ENCODE measurements at places on chromosomes 13 and 19.
A peak's percentile ranks its signal among the peaks of the same experiment; 100 is the strongest.

DNA sequence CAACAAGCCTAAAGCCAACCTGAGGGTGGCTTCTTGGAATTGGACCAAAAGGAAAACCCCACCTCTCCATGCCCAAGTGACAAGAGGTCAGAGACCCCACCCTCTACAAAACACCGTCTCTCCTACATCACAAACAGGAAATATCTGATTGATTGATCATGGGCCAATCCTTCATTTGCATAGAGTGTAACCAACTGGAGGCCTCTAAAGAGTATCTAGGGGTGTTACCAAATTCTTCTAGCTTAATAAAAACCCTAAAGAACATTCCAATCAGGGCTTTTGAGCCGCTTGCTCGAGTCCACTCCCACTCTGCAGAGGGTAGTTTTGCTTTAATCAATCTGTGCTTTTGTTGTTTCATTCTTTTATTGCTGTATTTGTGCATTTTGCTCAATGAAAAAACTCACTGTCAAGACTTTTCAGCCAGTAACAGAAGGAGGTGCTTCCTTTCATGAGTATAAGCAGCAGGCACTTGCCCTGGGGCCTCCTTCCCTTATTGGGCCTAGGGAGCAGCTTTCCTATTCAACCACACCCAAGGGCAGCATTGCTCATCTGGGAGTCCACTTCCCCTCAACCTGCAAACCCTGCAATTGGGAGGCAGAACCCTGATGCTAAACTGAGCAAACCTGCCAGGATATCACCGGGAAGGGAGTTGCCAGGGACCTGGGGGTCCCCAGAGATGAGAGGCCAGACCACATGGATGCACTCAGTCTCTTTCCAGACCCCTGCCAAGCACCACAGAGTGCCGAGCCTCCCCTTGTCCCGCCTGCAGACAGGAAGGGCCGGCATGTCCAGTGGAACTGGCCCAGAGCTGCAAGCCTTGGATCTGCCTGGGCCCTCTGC is 154.3 kb upstream of the VSTM2B start:
- no peak for DNase-seq

DNA sequence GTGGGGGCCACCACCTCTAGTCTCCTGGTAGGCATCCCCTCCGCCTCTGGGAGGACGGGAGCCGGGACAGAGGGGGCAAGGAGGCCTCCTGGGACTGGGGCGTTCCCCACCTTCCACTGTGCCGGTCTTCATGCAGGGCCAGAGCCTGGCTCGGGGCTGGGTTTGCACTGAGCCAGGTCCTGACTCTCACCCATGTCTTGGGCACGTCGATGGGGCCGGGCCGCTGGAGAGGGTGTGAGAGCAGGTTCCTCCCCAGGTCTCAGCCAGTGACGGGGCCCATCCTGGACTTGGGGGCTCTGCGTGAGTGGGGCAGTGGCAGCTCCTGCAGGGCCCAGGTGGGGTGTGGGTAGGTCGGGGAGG is 26.6 kb downstream of the ATP11A start:
- no peak for DNase-seq

- no peak for DNase-seq
Observed at GRCh38 chr19:8074501-8074900, 21.9 kb downstream of the CCL25 start.

GRCh38 chr19:18090545-18091216 is 3.9 kb upstream of the IL12RB1 start:
- peak; percentile 30 for DNase-seq

DNA sequence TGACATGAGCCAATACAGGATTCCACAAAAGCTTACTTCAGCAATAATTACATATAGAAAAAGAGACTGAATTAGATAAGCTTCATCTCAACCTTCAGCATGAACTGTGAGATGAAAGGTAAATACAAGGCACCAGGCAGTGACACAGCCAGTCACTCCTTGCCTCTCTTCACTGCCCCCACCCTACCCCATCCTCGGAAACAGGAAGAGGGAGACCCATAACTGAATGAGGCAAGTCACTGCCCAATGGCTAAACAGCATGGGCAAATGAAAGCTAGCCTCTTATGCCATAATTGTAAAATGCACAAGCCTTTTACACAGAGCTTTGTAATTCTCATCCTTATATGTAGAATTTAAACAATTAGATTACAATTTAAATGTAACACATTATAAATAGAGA is 1.7 kb downstream of the ZNF160 start:
- DNase-seq = peak; percentile 4

- peak; percentile 74 for DNase-seq
Observed at GRCh38 chr13:80132741-80133601, 208.0 kb downstream of the SPRY2 start.

DNA sequence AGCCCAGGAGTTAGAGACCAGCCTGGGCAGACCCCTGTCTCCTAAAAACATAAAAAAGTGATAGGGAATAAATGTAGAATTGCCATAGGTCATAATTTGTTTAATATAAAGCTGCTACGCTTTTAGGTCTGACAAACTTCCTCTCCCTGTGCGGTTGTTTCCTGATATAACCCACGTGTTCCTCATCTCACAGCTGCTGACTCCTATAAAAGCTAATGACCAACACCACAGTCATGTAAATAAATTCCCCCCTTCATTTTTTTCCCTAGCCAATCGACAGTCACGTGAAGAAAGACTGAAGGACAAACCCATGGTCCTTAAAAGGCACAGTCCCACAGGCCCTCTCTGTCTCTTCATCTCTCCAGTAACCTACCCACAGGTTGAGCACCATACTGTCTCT is 27.5 kb downstream of the ZNF266 start:
- DNase-seq = no peak

DNA sequence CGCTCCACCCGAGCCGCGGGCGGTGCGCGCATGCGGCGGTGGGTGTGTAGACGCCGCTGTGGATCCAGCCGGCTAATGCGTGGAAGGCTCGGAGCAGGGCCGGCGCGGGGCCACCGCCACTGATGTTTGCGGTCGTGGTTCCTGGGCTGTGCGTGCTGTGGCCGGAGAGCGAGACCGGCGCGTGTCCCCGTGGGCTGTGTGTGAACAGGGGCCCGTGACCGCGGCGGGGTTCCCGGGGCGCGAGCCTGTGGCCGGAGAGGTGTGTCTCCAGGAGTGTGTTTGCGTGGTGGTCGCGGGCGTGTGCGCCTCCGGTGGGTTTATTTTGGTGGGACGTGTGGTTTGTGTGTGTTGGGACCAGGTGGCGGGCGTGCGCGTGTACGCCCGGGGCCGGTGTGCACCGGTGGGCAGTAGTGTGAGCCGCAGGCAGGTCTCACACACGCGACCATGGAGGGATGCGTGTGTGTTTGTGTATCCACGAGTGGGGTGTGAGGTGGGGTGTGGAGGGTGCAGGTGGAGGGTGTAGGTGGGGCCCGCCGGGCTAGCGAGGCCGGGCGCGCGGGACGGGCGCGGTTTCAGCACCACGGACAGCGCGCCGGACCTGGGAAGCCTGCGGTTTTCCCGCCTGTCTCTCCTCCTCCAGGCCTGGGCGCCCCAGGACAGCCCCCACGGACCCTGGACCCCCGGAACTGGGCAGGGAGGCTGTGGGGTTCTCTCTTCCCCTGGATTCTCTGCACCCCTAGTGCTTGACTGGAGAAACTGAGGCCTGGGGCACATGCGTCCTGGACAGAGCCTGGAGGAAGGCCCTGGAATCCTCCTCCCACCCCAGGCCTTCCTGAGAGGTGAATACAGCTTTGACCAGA is 1.6 kb downstream of the HCN2 start:
- DNase-seq = no peak

- peak; percentile 88 for DNase-seq
Observed at GRCh38 chr19:5046339-5047039, 77.6 kb downstream of the KDM4B start.

DNA sequence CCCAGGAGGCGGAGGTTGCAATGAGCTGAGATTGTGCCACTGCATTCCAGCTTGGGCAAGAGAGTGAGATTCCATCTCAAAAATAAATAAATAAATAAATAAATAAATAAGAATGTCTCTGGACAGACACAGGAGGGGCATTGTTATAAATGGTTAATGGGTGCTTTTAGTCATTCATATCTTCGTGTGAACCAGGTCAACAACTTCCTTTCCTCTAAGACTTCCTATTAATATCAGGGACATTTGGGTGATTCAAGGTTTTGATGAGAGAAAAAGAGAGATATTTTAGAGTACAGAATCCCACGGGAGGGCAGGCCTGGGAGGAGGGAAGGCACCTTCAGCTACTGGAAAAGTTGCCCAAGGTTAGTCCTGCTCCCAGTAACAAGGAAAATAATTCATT is 23.9 kb downstream of the DHRS12 start:
- DNase-seq = no peak

- no peak for DNase-seq
Observed at GRCh38 chr13:69616396-69616795, 491.2 kb upstream of the ATXN8OS start.

DNA sequence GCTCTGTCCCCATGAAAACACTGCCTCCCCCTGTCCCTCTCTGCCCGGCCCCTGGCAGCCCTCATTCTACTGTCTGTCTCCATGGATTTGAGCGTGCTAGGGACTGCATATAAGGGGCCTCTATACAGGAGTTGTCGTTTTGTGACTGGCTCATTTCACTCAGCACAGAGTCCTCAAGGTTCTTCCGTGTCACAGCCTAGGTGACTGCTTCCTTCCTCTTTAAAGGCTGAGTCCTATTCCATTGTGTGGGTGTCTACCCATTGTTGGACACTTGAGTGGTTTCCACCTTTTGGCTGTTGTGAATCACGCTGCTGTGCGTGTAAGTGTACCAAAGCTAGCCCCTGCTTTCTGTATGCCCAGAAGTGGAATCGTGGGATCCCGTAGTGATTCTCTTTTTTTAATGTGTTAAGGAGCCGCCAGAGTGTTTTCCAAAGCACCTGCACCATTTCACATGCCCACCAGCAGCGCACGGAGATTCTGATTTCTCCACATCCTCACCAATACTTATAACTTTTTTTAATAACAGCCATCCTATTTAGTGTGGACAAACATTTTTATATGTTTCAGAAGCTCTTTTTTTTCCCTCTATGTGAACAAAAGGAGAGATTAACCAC is 116.7 kb downstream of the COL4A2 start:
- no peak for DNase-seq

DNA sequence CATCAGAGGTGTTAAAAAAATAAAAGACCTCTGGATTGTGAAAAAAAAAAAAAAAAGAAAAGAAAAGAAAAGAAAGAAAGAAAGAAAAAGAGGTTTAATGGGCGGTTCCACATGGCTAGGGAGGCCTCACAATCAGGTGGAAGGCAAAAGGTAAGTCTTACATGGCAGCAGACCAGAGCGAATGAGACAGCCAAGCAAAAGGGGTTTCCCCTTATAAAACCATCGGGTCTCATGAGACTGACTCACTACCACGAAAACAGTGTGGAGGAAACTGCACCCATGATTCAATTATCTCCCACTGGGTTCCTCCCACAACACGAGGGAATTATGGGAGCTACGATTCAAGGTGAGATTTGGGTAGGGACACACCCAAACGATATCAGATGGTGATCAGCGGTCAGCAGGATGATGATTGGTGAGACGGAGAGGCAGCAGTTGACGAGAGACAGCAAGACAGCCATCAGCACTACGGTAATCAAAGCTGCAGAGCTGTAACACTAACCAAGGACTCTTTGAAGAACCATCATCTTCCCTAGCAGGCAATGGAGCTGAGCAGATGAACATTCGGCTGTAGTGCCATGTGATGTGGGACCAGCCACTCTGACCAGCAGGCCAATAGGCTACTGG is 3.9 kb upstream of the CD209 start:
- DNase-seq = no peak

GRCh38 chr19:1253514-1254080 is 5.2 kb downstream of the MIDN start:
- no peak for DNase-seq

GRCh38 chr19:33437821-33438671 is 64.5 kb downstream of the CEBPG start:
- DNase-seq = peak; percentile 35

- no peak for DNase-seq
Observed at GRCh38 chr13:50334115-50334778, 319.0 kb downstream of the KCNRG start.

GRCh38 chr13:79904581-79904980 is 423.6 kb downstream of the NDFIP2 start:
- no peak for DNase-seq

DNA sequence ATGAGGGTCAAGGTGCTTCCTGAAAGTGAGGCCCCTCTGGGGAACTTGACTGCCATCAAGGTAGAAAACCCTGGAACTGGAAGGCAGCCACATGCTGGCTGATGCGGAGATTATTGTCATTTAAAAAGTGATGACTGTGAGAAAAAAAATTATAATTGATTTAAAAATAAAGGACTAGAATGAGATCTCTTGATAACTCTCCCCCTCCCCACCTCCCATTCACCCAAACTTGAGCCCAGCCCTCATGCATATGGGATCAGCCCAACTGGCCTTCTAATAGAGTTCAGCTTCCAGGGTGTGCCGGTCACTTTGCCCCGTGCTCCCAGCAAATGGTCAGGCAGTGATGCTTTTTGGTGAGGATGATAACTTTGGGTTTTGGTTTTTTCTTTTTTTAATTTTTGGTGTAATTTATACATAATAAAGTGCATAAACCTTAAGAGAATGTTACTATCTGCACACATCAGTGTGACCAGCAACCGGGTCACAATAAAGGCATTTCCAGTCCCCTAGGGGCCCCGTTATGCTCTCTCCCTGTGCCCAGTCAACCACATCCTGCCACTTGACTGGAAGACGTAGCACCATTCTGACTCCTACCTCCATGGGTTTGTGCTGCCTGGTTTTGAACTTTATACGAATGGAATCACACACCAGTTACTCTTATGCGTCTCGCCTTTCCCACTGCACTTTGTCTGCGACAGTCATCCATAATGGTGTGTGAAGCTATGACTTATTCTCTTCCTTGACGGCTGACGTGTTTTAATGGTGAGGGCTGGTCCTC is 187.9 kb downstream of the USP12 start:
- peak; percentile 45 for DNase-seq

- no peak for DNase-seq
Observed at GRCh38 chr19:38663957-38664502, 16.6 kb downstream of the ACTN4 start.

GRCh38 chr13:45198041-45198440 is 2.8 kb downstream of the KCTD4 start:
- no peak for DNase-seq

GRCh38 chr19:3190470-3190770 is 4.7 kb downstream of the NCLN start:
- no peak for DNase-seq

Data from EH (cell line).